Activated T-cell treated with anti-CD3 and anti-CD28 coated beads, Interleukin-2, amount 50 U/mL, for 72 hours (primary cell): ENCODE measurements at places on chromosomes 3 and 15.

- DNase-seq, result no peak
Measured at GRCh38 chr3:170703121-170703588, 117.3 kb upstream of the SLC7A14 start.

- no peak for DNase-seq
Measured at GRCh38 chr3:77014226-77014625, 25.7 kb upstream of the ROBO2 start.

DNA sequence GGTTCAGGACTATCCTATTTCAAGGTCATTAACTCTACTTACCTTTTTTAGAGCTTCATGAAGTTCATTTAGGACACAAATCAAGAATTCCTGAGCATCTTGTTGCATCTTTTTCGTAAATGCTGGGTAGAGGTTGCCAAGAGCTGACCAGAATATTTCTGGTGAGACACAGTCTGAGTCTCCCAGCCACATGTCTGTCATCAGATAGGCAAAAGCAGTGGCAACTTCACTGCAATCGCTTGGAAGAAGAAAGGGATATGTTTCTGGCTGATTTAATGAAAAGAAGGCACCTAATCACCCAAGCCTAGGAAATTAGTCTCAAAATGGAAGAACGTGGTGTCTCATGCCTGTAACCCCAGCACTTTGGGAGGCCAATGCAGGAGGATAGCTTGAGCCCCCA, 2.9 kb downstream of the USP50 start:
- no peak for DNase-seq

- no peak for DNase-seq
Measured at GRCh38 chr3:10570196-10570946, 65.0 kb upstream of the ATP2B2 start.

GRCh38 chr3:33388374-33389100, 51.7 kb downstream of the UBP1 start:
- no peak for DNase-seq

GRCh38 chr3:99765042-99765942, 52.4 kb upstream of the CMSS1 start:
- DNase-seq, result no peak

DNA sequence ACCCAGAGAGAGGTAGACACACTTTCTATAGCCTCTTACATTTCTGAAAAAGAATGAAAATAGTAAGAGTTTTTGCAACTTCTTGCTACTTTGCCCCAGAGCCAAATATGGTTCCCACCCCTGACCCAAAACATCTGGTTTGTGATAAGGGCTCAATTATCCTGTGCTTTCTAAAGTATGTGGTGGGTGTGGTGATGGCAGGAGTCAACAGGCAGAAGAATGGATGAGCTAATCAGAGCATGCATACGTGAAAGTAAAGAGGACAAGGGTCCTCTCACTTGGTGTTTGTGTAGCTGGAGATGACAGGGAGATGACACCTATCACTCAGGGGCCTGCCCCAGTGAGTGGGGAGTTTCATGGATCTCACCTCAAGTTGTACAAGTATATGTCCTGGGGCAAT, 19.1 kb downstream of the KBTBD8 start:
- DNase-seq, result no peak

GRCh38 chr3:87164245-87164644, 62.9 kb upstream of the CHMP2B start:
- no peak for DNase-seq

- no peak for DNase-seq
Measured at GRCh38 chr3:98918586-98918985, 17.1 kb upstream of the DCBLD2 start.

GRCh38 chr3:170797685-170798084, 72.3 kb downstream of the RPL22L1 start:
- no peak for DNase-seq

DNA sequence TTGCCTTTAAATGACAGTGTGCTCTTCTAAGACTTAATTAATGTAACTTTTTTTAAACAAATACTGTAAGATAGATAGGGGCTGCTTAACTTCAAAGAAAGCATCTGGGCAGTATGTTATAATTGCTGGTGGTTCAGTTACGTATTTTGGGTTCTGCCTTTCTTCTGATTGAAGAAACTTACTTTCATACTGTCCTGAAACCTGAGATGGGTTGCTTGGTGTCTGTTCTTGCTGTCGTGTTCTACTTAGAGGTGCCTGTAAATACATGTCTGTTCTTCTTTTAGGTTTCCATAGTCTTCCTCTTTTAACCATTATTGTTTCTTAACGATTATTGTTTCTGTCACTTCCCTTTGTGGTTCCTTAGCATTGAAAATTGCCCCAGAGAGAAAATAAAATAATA, 297.7 kb upstream of the CHRM5 start:
- no peak for DNase-seq

GRCh38 chr3:177751770-177752169, 554.5 kb upstream of the TBL1XR1 start:
- DNase-seq, result no peak

DNA sequence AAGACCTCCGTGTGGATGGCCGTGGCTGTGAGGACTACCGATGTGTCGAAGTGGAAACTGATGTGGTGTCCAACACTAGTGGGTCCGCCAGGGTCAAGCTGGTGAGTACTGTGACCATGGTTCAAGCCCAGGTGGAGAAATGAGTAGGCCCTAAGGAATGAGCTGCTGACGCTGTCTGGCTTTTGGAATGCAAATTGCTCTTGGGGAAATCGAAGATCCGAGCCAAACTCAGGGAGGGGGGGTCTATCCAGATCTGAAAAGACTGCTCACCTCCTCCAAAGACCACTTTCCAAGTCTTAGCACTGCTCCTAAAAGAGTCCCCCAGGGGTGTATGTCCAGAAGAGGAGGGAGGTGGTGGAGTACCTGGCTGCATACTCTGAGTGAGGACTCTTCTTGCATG, 13.1 kb downstream of the EXOSC7 start:
- no peak for DNase-seq

- DNase-seq, result no peak
Measured at GRCh38 chr15:91652610-91653207, 200.8 kb upstream of the SLCO3A1 start.

- no peak for DNase-seq
Measured at GRCh38 chr3:71464613-71465012, 118.9 kb downstream of the FOXP1 start.

DNA sequence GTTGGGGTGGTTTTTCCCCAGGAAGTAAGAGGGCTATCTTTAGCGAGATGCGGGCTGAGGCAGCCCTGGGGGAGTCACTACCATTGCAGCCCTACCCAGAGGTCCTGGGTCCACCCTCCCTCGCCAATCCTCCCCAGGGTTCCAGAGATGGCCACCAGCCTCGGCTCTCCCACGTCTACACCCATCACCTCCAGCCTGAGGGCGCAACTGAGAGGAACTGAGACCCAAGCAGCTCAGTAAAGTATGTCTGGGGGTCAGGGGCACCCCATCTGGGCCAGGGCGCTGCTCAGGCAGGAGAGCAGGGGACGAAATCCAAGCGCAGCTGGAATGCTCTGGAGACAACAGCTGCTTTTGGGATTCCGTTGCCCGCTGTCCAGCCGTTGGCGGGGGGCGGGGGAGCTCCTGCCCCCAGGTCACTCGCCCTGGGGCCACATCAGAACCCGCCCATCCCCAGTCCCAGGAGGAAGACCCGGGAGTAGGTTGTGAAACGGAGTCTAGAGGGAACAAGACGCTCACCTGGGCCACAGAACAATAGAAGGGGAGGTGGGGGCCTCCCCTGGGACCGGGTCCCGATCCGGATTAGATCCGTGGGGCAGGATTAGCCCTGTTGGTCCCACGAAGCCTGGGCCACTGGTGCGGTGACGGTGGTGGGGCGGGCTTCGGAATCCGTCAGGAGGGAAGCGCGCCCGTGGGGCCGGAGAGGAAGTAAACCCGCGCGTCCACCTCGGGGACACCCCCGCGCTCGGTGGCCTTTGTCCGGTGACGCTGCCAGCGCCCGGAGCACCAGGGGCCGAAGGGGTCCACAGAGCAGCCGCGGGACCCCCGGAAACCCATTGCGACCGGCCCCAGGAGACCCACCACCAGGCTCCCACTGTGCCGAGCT, 1.4 kb upstream of the NDUFAF3 start:
- DNase-seq, result peak; percentile 45

GRCh38 chr3:116288485-116288884, 156.8 kb downstream of the LSAMP start:
- no peak for DNase-seq

DNA sequence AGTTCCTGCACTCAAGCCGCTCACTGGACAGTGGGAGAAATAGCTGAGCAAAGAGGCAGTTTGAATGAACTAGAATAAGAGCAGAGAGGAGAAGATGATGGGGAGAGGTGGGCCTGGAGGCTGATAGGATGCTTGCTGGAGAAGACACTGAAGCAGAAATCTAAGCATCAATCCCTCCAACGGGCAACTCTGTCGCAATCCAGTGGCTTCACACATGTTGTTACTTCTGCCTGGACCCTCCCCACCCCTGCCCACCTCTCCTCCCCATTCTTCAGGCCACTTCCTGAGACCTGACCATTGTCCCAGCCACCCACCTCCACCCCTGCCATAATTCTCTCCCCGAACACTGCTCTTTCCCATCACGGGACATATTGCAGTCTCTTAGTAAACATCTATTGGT, 76.0 kb downstream of the SRGAP3 start:
- DNase-seq, result no peak

DNA sequence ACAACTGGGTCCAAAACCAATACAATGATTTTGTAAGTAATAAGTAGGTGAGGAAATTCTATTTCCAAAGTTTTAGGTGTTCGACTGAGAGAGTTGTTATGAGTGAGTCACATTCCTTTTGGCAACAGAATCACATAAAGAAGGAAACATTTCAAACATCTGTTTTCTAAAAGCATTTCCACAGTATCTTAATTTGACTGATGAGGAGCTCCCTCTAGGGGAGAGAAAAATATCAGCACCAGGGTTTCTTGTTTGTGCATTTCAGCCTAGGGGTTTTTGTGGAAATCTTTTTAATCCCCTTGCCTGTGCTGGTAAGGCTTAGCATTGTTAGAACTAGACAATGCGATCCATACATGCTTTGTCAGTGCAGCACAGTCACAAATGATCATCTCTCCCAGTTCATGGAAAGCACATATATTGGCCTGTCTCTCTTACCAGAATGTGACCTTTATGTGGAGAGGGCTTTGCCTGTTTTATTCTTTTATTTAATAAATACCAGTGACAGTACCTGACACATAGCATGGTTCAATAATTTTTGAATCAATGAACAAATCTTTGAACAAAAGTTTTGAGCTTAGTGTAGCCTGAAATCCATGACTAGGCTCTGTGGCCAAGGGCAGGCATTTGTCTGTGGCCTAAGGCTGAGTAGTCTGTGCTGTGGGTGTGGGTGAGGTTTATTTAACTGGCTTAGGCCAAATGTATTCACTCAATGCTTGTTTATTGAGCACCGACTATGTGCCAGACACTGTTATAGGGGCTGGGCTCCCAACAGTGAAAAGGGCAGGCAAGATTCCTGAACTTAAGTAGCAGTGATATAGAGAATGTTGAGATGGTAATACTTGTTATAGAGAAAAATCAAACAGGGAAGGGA, 21.1 kb upstream of the IQCF6 start:
- no peak for DNase-seq

DNA sequence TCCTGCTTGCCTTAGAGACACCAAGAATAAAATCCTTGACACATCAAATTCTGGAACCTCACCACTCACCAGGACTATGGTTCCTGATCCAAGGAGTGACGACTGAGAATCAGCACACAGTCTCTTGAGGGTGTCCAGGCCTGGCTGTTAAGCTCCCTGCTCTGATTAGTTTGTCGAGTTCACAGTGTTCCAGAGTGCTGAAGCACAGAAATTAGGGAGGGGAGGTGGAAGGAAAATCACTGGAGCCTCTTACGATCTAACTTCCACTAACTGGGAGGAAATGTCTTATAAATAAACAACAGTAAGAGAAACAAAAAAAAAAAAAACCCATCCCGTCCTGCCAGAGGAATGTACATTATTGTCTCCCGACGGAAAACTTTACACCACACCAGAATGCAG, 330.2 kb downstream of the TIGIT start:
- DNase-seq, result no peak

GRCh38 chr3:194272861-194273742, 78.0 kb downstream of the CPN2 start:
- DNase-seq, result no peak

DNA sequence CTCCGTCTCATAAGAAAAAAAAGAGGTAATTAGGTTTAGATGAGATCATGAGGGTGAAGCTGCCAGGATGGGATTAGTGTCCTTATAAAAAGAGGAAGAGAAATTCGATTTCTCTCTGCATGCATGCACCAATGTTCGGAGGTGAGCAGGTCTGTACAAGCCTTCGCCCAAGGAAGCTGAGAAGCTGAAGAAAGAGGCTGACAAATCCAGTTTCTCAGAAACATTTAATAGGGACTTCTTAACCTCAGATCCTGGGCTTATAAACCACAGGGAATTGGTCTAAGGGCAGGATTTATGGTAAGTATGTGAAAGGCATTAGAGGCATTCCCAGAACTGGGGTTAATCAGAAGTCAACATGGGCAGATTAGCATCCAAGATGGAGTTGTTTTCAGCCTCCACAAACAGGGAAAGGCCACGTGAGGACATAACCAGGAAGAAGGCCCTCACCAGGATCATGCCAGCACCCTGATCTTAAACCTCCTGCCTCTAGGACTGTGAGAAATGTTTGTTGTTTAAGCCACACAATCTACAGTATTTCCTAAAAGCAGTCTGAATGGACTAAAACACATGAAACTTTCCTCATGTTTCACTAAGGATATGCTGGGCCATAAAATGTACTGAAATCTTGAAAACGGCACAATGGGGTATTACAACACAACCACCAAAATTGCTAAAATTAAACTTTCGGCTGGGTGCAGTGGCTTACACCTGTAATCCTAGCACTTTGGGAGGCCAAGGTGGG, 11.3 kb downstream of the SHISA5 start:
- DNase-seq, result no peak

- peak; percentile 80 for DNase-seq
Measured at GRCh38 chr3:45462522-45463265, 74.3 kb downstream of the LARS2 start.

GRCh38 chr3:17846466-17846865, 104.0 kb upstream of the TBC1D5 start:
- DNase-seq, result no peak

DNA sequence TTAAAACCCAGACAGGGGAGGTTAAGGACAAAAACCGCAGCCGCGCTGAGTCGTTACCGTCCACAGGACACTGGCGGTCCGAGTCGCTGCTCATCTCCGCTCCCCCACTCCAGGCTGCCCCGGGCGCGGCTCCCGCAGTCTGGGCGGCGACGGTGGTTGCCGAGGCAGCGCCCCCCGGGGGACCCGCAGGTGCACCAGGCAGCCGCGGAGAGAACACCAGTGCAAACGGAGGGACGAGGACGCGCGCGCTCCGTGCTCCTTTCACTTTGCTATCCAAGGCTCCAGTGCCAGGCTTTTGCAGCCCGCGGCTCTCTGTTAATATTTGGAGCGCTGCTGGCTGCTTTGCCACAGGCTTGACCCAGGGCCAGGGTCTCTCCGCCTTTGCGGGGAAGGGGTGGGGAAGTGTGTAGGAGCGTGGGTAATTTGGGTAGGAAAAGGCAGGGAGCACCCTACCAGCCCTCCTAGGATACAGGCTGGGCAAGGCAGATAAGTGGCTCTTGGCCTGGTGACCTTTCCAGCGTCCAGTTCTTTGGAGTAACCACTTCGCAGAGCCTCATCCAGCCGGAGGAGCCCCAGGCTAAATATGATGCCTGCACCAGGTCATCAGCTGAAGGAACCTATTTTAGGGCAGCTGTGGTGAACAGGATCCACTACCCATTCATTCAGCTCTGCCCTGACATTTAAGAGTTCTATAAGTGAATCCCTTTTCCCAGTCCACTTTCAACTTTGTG, at the start of gene GADL1:
Gene GADL1, minus strand, starts transcription at position 141 of the 731 bp plus-strand sequence. Its CDS starts 47 bp downstream, at position 94.
- peak; percentile 26 for DNase-seq
